Stimulated activated CD4-positive, alpha-beta T cell treated with anti-CD3 and anti-CD28 coated beads, Interleukin-15, amount 100 ng/mL, for 48 hours (primary cell): ENCODE measurements at places on chromosomes 12 and 14.

DNA sequence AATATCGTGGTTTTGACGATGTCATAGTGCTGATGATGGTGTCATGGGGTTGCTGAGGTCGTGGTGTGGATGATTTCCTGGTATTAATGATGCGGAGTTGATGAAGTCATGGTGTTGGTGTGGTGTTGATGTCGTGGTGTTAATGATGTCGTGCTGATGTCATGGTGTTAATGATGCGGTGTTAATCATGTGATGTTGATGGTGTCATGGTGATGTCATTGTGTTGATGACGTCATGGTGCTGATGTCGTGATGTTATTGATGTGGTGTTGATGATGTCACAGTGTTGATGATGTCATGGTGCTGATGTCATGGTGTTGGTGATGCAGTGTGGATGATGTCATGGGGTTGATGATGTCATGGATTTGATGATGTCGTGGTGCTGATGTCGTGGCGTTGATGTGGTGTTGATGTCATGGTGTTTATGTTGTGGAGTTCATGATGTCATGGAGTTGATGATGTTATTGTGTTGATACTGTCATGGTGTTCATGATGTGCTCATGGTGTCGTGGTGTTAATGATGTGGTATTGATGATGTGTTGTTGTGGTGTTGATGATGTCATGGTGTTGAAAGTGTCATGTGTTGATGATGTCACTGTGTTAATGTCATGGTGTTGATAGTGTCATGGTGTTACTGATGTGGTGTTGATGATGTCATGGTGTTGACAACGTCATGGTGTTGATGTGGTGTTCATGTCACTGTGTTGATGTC lies 48.5 kb upstream of the RIMBP2 start:
- DNase-seq, result no peak

- DNase-seq, result no peak
Measured at GRCh38 chr14:53952533-53952932, 4.1 kb downstream of the BMP4 start.

GRCh38 chr12:107584563-107584962 lies 101.0 kb upstream of the PWP1 start:
- DNase-seq, result no peak

DNA sequence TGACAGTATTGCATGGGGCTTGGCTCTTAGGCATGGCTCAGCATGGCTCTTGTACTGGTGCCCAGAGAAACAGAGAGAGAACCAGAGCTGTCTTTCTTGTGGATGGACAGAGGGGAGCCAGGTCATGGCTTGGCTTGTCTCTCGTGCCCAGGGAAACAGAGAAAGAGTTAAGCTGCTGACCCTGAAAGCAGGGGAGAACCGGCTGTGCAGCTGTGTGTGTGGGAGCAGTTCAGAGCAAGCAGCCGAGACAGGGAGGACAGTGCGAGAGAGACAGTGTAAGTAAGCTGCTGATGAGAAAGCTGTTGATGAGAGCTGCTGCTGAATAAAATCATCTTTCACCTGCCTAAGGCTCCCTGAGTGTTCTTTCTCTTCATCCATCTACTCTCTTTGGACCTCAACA lies 61.3 kb upstream of the DDHD1 start:
- no peak for DNase-seq

DNA sequence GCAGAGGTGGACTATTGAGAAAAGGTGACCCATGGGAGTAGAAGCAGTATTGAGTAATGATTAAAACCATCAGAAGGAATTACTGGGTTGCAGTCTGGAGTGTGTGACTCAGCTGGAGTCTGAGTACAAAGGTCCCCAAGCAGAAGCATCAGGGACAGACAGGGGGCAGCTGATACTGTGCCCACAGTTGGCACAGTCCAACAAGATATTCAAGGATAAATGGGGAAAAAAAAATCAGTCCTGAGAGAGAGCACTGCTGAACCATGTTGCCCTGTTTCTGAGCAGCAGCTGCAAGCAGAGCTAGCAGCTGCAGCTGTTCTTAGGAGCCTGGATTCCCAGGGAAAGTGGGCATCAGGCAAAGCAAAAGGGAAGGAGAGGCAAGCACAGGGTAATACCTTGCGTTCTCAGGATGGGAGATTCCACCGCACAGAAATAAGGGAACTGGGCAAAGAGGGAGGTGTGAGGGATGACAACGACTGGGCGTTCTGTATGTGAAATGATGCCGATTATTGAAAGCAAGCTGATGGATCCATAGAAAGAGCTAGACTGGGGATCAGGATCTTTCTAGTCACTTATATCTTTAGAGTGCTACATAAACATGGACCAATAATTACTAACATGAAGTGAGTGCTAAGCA lies 17.7 kb downstream of the NEUROD4 start:
- no peak for DNase-seq

GRCh38 chr12:130568501-130568900 lies 147.6 kb downstream of the RIMBP2 start:
- DNase-seq, result no peak

- DNase-seq, result no peak
Measured at GRCh38 chr14:99256483-99256874, 15.5 kb downstream of the BCL11B start.

DNA sequence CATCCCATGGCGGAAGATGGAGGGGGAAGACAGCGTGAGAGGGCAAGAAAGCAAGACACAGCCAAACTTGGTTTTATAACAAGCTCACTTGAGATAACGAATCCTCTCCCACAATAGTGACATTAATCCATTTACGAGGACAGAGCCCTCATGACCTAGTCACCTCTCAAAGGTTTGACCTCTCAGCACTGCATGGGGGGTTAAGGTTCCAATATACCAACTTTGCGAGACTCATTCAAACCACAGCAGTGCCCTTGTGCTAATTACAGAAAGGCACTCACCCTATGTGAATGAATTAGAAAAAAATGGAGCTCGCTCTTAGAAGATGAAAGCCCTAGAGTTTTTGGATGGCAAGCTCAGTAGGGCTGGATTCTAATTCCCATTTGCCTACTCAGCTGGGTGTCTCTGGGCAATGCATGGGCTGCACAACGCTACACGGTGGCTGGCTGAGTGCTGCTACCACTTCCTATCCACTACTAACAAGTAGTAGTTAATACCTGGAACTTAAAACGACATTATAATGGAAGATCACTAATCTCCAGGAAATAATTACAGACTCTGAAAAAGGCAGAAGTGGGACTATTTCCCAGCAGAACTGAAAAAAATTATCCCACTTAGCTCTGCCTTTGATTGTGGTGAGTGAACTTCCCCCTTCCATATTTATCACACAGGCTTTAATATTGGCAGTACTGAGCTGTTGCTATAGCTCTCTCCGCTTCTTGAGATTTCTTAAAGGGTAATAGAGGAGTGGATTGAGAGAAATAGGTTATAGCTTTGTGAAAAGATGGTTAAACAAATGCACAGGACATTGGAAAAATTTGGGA lies 27.5 kb downstream of the TESPA1 start:
- DNase-seq, result no peak

- DNase-seq, result no peak
Measured at GRCh38 chr14:61551384-61551783, 143.9 kb upstream of the HIF1A start.

DNA sequence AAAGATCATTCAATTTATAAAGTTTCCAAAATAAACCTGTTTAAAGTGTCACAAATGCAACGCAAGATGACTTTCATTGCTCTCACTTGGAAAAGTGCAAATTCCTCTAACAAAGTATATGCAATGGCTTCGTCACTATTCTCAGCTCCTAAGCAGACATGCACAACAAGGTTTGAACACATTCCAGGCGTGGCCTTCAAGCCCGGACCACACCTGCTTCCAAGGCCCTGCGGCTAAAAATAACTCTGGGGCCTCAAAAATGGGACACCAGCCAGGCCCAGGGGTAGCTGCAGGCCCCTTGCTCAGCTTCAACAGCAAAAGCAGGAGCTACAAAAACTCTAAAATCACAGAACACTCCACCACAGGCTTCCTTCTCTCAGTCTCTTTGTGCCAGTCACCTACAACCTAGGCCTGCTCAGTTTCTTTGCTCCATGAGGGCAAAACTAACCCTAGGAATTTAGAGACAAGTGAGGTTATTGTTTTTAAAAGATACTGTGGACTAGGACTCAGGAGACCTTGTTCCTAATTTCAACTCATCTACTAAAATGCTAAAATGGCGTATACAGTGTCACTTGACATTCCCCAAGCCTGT lies 29.3 kb downstream of the DUSP16 start:
- no peak for DNase-seq

DNA sequence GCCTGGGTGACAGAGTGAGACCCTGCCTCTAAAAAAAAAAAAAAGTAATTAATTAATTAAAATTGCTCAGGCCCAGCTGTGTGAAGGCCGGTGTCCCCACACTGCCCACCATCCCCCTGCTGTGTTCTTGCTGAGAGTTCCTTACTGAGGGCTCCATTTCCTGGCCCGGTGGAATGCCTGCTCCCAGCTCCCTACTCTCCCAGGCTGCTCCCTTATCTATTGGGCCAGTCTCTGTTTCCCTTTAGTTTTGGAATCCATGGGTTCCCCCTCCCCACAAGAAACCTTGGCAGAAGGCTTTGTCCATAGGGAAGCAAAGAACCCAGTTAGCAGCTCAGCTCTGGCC lies 19.0 kb downstream of the MLXIP start:
- DNase-seq, result no peak

DNA sequence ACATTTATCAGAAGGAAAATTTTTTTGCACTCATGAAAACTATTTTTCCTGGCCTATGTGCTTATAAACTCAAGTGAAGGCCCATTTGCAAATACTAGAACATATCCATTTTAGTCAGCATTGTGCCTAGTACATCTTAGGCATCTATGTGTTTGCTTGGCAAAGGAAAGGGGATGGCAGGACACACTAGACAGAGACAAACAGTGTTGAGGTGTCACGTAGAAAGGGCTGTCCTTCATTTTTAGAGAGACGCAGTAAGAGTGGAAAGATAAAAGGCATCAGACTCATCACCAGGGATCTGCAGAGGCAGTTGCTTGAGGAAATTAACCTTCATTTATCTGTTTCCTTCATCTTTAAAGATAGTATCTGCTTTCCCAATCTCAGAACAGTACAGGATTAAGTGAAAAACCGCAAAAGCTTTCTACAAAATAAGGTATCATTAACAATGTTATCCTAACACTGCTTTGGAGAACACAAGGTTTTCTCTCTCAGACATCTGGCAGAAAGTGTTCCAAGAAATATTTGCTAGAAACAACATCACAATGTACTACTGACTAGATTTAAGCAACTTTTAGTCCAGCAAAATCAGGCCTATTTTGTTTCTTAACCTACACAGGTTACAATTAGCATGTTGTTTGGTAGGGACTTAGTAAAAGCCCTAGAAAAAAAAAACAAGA lies 2.0 kb downstream of the YBX3 start:
- DNase-seq, result no peak

- DNase-seq, result no peak
Measured at GRCh38 chr14:54785136-54785777, 117.4 kb downstream of the GCH1 start.

DNA sequence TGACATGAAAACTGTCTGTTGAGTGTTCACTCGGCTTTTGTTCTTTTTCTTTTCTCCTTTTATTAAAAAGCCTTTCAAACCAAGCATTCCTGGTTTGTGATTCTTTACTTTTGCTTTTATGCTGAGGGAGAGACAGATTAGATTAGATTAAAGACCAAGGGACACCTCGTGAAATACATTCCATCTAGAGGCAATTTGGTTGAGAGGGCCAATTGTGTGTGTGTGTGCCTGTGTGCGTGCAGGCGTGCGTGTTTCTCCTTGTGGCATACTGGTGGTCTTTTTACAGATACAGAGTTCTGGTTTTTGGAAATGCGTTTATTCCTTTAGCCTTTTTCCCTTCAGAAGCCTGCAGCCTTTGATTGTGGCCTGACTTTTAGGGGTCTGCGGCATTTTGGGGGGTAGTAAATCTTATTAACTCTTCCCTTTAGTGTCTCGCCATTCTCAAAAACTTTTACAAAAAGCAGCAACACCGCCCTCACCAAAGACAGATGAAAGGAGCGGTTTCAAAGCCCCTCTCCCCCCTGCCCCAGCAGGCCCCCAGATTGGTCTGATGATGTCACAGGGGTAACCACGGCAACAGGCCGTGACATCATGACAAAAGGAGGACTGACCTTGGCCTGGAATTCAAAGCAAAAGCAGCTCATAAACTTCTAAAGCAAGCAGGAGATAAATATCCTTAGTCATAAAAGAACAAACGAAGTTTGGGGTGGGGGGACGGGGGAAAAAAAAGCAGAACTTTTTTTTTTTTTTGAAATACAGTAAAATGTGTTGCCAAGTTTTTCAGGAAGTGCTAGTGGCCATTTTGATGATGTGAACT lies 84.1 kb upstream of the TBX3 start:
- DNase-seq, result no peak

GRCh38 chr12:89517720-89518119 lies 6.9 kb downstream of the GALNT4 start:
- no peak for DNase-seq

DNA sequence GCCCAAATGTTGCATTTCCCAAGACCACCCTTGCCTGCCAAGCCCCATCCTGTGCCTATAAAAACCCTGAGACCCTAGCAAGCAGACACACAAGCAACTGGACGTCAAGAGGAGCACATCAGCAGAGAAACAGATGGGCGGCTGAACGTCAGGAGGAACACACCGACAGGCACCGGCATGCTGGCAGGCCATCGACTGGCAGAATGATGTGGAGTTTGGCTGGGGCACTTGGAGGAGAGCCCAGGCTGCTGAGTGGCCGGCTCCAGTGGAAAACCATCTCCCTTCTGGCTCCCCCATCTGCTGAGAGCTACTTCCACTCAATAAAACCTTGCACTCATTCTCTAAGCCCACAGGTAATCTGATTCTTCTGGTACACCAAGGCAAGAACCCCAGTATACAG lies 130.1 kb downstream of the SLC41A2 start:
- DNase-seq, result no peak

- no peak for DNase-seq
Measured at GRCh38 chr12:3273409-3273853, 196.3 kb downstream of the TSPAN9 start.

- DNase-seq, result no peak
Measured at GRCh38 chr14:34935488-34935887, 47.3 kb upstream of the SRP54 start.

- no peak for DNase-seq
Measured at GRCh38 chr12:18221726-18222125, 39.6 kb upstream of the PIK3C2G start.

DNA sequence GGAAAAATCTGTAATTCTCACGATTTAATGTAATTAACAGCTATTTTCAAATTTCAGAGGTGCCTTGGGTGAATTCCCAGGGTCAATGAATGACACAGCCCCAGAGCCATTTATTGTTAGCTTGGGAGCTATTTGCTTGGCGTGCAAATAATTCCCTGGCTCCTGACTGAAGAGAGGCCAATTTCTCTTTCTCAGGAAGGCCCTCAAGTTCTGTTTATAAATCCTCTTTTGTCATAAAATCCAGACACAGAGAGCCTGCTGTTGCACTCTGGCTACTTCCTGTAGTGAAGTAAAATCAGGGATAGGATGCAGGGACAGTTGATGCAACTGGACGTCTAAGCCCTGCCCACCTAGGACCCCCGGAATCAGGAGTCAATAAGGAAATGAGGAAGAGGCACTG lies 154.3 kb downstream of the TMX1 start:
- DNase-seq, result no peak

- no peak for DNase-seq
Measured at GRCh38 chr12:123879691-123880090, 92.9 kb downstream of the CCDC92 start.

DNA sequence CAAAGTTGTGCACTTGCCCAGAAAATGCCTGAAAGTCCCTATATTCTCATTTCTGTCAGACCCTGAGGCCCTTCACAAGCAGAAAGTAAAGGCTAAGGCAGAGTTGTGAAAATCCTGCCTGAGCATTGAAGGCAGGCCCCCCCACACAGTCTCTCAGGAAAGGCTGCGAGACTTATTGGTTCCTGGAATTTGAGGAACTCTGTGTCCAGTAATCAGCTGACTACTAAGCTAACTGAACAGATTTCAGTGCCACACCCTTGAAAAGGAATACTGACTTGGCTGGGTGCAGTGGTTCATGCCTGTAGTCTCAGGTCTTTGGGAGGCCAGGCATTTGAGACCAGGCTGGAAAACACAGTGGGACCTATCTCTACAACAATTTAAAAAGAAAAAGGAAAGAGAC lies 21.1 kb upstream of the PPP2R5E start:
- no peak for DNase-seq
